ENCODE measurements at places on chromosomes 2 and 18. TPM values are rescaled to one million over a fixed set of nuclear protein-coding genes. Genes with fewer than 3 reads are reported as not detected.

- no peak for DNase-seq
These were observed 196.9 kb downstream of the INO80D start for GRCh38 chr2:205889114-205889513.

GRCh38 chr18:42157878-42158277 lies 202.8 kb downstream of the PIK3C3 start:
- no peak for DNase-seq

- no peak for DNase-seq
These were observed 1.1 kb downstream of the WDSUB1 start for GRCh38 chr2:159285433-159285832.

The ASAP2 gene
- total RNA-seq, result 37.1 TPM

DNA sequence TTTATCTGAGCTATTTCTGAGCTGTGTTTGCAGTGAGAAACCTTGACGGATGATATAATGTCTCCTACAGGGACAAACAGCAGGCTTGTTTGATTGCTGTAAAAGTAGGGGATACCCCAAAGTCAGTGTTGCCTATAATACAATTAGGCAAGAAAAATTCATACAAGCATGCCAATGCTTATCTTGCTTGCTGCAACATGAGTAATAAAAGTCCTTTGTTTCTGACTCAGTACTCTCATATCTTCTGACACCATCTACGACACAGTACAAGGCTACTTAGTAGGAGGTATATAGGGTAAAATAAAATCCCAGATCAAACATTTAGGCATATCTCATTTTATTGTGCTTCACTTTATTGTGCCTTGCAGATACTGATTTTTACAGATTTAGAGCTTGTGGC lies 33.0 kb downstream of the ERBB4 start:
- no peak for DNase-seq

The MOGAT1 gene
- not detected for total RNA-seq

DNA sequence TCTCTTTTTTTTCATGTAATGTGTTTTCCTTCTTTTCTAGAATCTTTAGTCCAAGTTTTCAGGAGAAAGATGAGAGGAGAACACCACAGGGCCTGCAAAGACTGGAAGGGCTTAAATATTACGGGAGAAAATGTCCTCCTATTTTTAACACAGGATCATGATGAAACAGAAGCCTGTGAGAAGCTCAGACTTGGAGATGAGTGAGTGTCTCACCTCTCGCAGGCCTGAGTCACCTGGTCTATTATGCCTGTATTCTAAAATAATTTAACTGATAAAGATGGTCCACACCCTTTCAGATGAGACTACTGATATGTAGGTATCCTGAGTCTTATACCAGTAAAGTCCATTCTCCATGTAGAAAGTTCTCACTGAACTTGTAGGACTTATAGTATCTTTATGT lies 143.2 kb downstream of the EPHA4 start:
- no peak for DNase-seq

DNA sequence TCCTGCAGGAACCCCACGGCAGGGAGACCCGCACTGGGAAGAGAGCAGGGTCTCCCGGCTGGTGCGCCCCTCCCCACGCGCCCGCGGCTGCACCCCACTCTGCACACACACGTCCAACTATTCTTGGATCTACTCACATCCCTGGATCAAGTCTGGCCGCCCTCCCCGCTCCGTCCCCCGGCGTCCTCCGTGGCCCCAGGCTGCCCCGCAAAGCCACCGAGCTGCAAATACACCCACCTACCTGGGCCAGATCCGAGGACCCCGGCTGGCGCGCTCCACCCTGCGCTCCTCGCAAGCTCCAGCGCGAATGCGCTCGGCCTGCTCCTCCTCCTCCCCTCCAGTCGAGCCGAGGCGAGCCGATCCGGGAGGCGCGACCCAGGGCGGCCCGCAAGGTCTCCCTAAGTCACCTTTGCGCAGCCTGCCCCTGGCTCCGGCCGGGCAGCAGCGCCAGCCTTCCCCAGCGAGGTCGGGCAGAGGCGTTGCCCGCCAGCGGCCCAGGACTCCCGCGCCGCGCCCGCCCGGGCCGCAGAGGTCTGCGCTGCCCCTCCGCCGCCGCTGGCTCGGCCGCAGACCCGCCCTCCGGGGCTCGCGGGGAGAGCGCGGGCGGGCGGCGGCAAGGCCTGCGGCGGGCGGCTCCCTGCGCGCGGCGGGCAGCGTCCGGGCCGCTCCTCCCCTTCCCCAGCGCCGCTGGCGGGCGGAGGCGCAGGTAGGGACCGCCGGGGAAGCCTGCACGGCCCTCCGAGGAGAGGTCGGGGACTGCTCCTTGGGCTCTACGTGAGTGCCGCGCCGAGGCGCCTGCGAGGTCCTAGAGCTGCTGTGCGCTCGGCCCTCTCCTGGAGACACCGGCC lies 126.0 kb downstream of the OSBPL1A start:
- peak; percentile 92 for DNase-seq

The TCF7L1 gene
- 0.45 TPM for total RNA-seq

DNA sequence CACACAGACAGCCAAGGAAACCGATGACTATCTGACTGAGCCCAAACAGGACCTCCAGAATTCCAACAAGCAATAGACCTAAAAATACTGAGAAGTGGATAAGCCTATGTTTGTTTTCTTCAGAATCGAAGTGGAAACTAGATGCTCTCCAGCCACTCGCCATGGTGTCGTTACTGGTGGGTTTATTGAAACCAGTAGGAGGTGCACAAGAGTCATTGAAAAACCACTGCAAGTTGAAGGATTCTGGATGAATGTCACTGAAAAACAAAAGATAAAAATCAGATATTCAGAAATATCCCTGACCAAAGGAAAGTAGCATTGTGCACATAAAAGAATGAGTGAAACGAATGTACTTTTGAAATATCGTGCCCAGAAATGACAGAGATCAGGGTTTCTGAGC lies 15.3 kb downstream of the TM4SF20 start:
- DNase-seq, result no peak

The CYS1 gene
- 14.3 TPM for total RNA-seq

The SLC19A3 gene
- 2.8 TPM for total RNA-seq

Data from stomach (tissue), 19 donors.